ENCODE measurements at places on chromosomes 7 and 10.
A peak's percentile ranks its signal among the peaks of the same experiment; 100 is the strongest.

- no peak for DNase-seq
Measured at GRCh38 chr7:153657182-153657800, 394.9 kb upstream of the DPP6 start.

DNA sequence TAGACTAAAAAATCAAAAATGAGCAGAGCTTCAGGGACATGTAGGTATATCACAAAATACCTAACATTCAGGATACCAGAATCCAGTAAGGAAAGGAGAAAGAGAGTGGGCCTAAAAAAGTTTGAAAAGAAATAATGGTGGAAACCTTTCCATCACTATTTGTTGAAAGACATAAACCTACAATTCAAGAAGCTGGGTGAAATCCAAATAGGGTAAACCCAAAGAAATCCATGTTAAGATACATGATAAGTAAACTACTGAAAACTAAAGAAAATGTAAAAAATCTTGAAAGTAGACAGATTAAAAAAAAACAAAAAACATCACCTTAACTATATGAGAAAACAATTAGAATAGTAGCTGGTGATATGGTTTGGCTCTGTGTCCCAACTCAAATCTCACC, 76.7 kb upstream of the COMTD1 start:
- no peak for DNase-seq

DNA sequence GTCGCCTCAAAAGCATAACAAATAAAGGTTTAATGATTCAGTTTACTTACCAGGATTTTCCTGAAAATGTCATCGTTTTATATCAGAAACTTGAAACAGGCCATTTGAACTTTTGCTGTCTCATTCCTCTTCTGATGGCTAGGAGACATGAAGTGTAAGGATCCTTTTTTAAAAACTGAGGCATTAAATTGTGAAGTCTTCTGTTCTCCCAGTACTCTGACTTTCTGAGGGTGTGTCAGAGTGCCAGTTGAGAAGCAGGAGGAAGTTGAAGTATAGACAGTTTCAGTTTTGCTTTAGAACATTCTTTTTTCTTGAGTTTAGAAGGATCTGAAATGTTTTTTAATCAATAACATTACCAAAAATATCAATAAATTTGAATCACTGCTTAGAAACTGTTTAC, at the start of gene SAMD9L:
Gene SAMD9L (minus strand): TSS at position 242 of the 400 bp plus-strand sequence. CDS start 12,414 bp downstream, outside the sequence.
- no peak for DNase-seq

DNA sequence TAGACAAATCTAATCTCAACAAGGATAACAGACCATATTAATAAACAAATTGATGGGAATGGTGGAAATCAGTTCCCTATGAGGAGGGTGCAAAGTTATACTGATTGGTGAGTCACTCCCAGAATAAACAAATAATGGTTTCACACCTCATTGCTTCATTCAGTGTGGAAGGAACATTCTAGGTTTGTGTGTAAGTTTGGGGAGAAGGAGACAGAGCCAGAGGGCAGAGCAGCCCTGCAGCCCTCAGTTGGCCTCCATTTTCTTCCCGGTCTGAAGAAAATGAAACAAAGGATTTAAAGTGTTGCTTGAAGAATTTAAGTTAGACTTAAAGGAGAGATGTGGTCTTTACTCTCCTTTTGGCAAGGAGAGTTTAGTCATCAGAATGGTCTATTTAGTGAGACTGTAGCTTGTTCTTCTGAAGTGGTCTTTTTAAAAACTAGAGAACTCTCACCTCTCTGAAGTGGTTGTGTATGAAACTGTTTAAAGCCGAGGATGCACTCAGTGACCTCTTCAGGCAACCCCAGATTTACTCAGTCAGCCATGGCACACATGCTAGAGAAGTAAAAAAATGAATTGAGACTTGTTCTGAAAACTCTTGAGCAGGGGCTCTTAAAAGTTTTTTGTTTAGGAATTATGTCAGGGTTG, 27.2 kb downstream of the IKZF1 start:
- DNase-seq, result no peak

DNA sequence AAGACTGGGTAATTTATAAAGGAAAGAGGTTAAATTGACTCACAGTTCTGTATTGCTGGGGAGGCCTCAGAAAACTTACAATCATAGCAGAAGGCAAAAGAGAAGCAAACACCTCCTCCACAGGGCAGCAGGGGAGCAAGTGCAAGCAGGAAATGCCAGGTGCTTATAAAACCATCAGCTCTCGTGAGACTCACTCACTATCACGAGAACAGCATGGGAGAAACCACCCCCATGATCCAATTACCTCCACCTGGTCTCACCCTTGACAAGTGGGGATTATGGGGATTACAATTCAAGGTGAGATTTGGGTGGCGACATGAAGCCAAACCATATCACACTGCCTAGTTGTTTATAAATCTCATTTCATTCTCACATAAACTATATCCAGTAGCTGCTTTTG, 28.0 kb upstream of the CPN1 start:
- no peak for DNase-seq

DNA sequence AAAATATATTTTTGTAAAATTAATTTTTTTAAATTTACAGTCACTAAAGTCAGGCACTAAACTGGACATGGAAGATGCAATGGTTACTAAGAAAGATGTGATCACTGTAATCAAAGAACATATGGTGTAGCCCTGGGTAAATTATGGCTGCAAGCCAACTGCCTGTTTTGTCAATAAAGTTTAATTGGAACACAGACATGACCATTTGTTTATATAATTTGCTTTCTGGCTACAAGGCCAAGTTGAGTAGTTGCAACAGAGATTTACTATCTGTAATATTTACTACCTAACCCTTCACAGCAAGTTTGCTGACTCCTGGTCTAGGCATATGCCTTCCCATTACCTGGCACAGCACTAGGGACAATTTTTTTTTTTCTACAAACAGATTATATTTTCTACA, 448.9 kb downstream of the ADRA2A start:
- no peak for DNase-seq

- no peak for DNase-seq
Measured at GRCh38 chr10:48468130-48468790, 136.6 kb downstream of the ARHGAP22 start.

- no peak for DNase-seq
Measured at GRCh38 chr10:86216886-86217285, 149.7 kb downstream of the GRID1 start.

- no peak for DNase-seq
Measured at GRCh38 chr10:34905200-34905927, 90.3 kb upstream of the PARD3 start.

DNA sequence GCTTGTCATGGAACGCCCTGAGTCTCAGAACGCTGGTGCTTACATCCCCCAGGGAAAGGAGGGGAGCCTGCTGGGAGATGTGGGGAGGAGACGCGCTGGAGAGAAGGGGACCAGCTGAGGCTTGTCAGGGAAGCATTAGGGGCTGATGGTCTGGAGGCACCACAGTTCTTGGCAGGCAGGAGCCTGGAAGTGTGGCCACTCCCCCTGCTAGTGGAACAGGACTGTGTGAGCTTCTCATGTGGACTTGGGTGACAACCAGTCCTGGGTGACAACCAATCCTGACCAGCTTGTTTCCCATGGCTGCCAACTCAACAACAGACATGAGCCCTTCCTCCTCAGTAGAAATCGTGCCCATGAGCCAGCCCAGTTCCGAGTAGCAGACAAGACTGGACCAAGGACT, 87.8 kb downstream of the SPDYE5 start:
- DNase-seq, result no peak

DNA sequence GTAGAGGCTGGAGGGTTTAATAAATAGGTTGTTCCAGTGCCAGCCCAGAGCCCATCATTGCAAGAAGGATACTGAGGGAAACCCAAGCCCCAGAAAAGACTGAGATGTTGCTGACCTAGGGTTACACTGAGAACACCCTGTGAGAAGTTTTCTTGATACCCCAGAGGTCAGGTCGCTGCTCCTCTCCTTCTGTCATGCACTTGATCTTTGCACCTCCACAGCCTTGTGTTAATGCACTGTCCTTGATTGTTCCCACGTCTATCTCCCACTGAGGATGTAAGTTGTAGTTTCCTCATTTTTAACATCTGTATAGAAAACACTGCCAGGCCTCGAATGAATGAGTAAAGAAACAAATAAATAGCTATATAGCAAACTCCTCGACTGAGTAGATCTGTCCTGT, 195.3 kb upstream of the AHR start:
- DNase-seq, result no peak

GRCh38 chr10:114938856-114939193, 830 bp downstream of the TRUB1 start:
- no peak for DNase-seq

DNA sequence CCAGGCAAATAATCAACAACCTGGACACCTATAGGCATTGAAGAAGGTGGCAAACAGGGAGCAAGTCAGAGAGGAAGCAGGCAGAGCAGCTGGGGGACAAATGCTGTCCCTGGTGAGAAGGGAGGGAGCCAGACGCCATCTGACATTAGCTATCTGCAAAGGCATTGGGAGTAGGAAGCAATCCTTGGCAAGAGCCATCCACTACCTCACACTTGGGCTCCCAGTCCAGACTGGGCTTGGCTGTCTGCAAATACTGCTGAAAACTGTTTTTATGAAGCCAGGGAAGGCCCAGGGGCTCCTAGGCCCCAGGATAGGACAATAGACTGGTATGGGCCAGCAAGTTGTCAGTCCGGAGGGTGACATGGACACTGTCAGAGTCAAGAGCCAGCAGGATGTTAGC, 132.5 kb downstream of the SORBS1 start:
- DNase-seq, result no peak

- DNase-seq, result no peak
Measured at GRCh38 chr10:99630991-99631390, 10.8 kb upstream of the SLC25A28 start.

- DNase-seq, result peak; percentile 28
Measured at GRCh38 chr10:72056113-72056512, 32.2 kb downstream of the SPOCK2 start.

GRCh38 chr10:119658274-119658673, 7.1 kb downstream of the BAG3 start:
- DNase-seq, result peak; percentile 91

- DNase-seq, result no peak
Measured at GRCh38 chr7:19375976-19376375, 230.8 kb upstream of the FERD3L start.

GRCh38 chr10:843703-844102, 87.8 kb downstream of the LARP4B start:
- DNase-seq, result no peak

DNA sequence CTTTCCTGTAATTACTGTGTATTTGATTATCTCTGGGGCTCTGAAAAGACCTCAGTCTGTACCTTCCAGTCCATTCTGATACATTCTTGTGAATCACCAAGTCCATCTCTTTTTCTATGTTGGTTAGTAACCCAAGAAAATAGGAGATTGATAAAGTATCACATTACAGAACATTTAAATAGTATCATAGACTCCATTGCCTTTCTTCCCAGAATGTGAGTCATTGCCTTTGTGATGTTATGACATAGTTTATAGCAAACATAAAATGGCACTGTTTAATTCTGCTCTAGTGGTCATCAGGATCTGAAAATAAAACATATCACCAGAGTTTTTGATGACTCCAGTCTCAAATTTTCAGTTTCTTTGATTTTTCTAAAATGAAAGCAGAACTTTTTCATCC, 78.4 kb downstream of the NRG3 start:
- DNase-seq, result no peak

DNA sequence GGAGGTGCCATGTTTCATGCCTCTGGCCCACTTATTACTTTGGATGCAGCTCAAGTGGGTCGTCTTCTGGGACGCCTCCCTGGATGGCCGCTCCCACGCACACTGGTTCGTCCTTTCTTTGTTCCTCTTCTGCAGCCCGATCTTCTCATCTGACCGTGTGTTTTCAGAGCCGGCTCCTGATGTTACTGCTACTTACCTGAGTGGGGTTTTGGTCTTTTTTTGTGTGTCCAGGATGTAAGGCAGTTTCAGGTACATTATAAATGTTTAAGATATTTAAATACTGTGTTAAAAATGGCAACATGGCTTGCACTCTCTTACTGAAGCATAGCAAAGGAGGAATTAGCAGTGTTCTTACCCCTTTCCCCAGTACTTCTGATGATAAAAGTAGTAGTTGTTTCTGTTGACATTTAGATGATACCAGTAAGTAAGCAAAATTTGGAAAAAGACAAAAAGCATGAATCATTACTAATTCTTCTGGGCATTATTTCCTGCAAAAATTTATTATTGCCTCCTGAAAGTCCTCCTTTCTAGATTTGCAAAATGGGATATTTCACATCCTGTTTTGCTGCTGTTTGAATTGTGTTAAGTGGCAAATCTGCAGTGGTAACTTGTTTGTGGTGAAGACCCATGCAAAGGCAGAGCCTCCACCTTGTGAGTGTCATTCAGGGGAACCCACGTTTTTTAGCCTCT, 59.4 kb downstream of the SHH start:
- no peak for DNase-seq

GRCh38 chr7:120583899-120584586, 273.9 kb downstream of the TSPAN12 start:
- no peak for DNase-seq

- DNase-seq, result no peak
Measured at GRCh38 chr7:936386-937054, 18.0 kb downstream of the ADAP1 start.

DNA sequence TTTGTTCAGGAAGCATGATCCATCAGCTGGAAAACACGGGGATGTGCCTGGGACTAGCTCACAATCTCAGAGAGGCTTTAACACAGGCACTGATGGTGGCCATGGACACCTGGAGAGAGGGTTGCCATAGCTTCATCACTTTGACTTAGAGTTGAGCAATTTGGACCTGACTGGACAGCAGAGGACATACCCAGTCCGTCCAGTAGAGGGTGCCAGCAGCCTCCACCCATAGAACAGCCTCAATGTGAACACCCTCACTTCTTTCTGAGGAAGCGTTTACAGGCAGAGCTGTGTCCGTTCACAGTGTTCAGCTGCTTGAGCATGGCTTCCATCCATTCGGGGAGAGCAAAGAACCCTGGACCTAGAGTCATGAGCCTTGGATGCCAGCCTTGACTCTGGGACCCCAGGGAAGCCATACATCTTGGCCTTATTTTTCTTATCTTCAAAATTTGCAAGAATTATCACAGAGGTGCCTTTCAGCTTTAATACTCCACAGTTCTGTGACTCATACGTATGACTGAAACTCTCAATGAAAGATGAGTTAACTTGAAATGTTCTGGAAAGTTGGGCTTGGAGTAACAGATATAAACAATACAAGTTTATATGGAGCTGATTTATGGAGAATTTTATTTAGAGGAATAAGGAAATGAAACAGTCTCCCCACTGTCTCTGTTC, 302.9 kb upstream of the PODXL start:
- DNase-seq, result no peak

DNA sequence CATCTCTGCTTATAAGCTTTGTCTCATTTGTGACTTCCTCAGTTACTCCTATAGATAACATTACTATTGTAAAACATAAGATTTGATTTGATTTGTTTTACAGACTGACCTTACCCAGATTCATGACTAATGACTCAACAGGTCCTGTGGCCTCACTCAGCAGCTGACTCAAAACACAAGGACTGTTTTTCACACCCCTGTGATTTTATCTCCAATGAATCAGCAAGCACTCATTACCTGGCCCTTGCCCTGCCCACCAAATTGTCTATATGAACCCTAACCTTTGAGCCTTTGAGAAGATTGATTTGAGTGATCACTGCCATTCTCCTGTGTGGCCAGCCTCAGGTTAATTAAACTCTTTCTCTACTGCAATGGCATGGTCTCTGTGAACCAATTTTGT, 1064.6 kb upstream of the LRRTM3 start:
- DNase-seq, result no peak

GRCh38 chr7:43735403-43735801, 6.1 kb upstream of the COA1 start:
- no peak for DNase-seq

All from gastrocnemius medialis (tissue), 4 donors.